ENCODE measurements at places on chromosomes 7 and 10.

DNA sequence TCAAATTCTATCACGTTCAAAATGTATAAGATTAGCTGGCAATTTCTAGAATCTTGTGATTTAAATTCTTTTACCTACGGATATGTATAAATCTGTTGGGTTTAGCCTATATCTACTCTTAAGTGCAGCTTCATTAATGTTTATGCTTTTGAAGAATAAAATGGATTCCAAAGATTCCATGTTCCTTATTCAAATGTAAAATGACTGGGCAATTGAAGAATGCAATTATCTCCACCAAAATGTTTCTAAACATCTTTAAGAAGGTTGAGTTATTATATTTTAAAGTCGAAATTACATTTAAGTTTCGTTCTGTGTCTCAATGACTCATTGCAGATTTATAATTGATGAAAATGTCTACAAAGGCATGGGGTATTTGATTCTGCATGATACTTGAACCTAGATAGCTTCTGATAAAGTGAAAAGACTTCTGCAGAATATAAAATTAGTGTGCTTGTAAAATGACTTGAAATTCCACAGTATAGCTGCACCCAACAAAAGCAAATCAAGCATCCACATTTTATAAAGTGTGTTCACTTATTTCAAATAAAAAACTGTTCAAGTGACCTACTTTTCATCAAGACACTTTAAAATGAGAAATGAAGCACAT is 697.0 kb upstream of the PCDH15 start:
- no peak for DNase-seq

- DNase-seq: no peak
Observed at GRCh38 chr7:327991-328702, 38.2 kb downstream of the FOXL3 start.

- DNase-seq: no peak
Observed at GRCh38 chr10:5606864-5607263, 59.5 kb downstream of the ASB13 start.

DNA sequence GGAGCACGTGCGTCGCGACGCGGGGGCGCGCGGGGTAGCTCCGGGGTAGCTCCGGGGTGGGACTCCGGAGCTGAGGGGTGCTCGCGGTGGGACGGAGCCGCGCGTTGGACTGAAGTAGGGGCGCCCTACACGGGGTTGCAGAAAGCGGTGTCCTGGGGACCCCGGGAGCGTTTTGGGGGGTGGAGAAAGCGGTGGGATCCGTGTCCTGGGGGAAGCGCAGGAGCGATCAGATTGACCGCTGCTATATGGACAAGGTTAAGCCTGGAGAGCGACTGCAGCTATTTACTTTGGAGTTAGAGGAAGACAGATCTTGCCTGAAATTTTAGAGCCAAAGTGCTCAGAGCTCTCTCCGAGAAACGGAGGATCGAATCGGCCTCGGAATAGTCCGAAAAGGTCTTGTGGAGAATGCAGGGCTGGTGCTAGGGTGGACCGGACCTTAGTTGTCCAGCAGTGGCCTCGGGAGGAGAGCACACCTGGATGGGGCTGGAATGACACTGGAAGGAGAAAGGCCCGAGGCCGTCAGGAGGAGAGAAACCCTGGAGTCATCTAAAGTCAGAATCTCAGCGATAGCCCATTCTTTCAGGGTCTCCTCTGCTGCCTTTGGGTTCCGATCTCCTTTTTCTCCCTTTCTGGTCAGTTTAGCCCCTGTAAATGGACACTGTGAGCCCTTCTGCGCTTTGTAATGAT is 564 bp downstream of the PDSS1 start:
- DNase-seq: no peak

- no peak for DNase-seq
Observed at GRCh38 chr10:95392681-95393164, 101.9 kb upstream of the PDLIM1 start.

GRCh38 chr10:119480667-119481066 is 61.9 kb downstream of the RGS10 start:
- DNase-seq: no peak

GRCh38 chr10:84172467-84173356 is 889 bp upstream of the GPR15LG start:
- no peak for DNase-seq

GRCh38 chr7:47574482-47575329 is 7.2 kb downstream of the TNS3 start:
- DNase-seq: no peak

GRCh38 chr7:151451156-151451555 is 11.2 kb upstream of the CRYGN start:
- no peak for DNase-seq

- no peak for DNase-seq
Observed at GRCh38 chr7:156122752-156123354, 310.6 kb upstream of the SHH start.

DNA sequence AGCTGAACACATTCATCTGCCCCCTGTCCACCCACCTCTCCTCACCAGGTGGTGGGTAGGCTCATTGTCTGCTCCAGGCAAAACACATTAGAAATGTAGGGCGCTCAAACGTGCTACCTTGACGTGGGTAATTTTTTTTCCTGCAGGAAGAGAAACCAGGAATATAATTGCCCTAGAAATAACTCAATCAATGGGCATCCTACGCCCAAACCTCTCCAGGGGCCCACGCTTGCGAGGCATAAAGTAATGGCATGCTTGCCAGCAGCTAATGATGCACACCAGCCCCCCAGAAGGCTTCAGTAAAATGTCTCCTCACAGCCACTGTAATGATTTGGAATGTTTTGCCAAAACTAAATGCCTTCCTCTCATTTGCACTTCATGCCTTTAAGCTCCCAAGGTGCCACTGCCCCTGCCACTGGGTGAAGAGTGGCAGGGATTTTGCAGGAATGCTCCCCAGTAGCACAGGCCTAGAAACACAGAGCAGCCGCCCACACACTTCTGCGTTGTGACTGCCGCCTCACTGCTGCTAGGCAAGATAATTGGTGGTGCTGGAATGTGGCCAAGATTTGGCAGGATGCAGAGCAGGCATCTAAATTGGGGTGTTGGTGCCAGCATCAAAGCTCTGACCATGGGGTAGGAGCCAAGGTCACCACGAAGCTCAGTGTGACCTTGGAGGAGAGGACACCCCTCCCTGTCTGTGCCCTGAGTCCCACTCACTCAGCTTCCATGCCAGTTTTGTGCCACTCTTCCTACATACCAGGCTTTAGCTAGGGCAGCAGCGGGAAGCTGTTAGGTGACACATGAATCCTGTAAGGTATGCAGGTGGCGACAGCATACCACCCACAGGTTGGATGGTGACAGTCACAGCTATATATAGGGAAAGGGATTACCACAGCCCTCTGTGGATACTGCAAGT is 48.7 kb upstream of the PPP1R3C start:
- DNase-seq: no peak

DNA sequence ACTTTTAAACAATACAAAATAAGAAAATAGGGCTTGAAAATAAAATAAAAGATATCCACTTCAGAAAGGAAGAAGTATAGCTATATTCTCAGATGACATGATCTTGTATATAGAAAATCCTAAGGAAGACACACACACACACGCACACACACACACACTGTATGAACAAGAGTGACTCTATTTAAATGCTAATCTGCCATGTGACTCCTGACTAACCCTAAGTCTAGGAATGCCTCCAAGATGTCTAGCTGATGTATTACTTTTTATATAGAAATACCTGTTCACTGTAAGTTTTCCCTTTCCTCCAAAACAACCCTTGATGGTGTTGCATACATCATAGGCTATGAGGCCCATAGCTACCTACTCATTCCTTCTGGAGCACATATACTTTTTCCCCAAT is 173.1 kb upstream of the LRRTM3 start:
- no peak for DNase-seq

DNA sequence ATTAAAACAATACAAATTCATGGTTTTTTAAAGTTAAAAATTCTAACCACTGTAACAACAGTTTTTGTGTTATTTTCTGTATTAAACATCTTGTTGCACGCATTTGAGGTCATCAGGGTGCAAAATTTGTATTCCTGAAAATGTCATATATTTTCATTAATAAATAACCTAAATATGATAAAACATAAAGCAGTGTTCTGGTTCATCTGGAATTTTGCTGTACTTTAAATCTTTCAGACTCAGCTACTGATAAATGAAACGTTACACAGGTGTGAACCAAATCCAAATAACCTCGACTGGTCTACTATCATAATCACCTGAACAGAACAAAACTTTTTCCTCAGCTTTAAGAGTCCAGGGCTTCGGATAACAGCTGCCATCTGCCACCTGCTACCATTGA is 6.9 kb downstream of the IFIT2 start:
- no peak for DNase-seq

GRCh38 chr10:111078505-111079185 is 1.8 kb downstream of the ADRA2A start:
- DNase-seq: no peak

DNA sequence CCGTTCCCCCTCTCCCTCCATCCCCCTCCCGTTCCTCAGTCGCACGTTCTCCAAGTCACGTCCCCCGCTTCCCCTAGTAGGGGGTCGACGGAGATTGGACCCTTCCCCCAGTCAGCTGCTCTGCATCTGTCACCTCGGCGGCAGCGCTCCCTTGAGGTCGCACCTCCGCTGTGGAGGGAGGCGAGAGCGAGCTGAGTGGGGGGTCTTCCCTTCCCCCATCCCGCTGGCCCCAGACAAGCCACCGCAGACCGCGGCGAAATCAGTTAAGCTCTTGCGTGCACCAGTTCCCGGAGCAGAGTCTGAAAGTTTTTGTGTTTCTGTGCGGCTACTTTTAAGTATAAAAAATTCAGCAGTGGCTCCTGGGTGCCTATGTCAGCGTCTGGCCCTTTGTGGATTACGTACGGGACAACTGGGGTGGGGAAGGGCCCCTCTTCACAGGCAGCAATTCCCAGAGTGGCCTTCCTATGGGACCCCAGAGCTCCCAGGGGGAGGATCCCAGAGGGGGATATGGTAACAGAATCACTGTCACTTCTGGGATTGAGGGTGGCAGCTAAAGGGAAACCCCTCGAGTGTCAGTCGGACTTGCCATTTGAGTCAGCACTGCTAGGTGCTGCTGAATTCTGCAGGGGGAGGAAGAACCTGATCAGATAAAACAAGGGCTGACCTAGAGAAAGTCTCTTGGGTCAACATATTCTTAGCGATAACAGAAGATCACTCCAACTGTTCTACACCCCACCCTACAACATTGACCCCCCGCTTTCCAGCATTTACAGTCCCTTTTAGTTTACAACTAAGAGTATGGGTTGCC is 12.5 kb upstream of the DDIT4 start:
- DNase-seq: no peak

GRCh38 chr7:116429986-116430619 is 69.4 kb upstream of the CAV2 start:
- no peak for DNase-seq

- no peak for DNase-seq
Observed at GRCh38 chr7:150793569-150794238, 6.5 kb downstream of the TMEM176B start.

DNA sequence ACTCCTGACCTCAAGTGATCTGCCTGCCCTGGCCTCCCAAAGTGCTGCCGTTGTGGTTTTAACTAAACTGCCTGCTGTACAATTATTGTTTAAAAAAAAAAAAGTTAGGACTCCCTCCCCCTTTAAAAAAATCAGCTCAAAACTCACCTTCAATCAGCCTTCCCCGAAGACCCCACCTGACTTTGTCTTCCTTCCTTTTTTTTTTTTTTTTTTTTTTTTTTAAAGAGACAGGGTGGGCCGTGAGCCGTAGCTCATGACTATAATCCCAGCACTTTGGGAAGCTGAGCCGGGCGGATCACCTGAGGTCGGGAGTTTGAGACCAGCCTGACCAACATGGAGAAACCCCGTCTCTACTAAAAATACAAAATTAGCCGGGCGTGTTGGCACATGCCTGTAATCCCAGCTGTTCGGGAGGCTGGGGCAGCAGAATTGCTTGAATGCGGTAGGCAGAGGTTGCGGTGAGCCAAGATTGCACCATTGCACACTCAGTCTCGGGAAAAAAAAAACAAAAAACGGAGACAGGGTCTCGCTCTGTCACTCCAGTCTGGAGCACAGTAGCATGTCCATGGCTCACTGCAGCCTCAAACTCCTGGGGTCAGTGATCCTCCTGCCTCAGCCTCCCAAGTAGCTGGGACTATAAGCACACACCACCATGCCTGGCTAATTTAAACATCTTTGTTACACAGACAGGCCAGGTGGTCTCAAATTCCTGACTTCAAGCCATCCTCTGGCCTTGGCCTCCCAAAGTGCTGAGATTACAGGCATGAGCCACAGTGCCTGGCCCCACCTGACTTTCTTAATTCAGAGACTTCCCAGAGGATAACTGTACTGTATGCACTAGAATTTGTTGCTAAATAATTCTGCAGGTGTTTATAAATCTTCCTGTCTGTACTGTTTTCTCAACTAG is 3.2 kb downstream of the FIS1 start:
- DNase-seq: no peak

DNA sequence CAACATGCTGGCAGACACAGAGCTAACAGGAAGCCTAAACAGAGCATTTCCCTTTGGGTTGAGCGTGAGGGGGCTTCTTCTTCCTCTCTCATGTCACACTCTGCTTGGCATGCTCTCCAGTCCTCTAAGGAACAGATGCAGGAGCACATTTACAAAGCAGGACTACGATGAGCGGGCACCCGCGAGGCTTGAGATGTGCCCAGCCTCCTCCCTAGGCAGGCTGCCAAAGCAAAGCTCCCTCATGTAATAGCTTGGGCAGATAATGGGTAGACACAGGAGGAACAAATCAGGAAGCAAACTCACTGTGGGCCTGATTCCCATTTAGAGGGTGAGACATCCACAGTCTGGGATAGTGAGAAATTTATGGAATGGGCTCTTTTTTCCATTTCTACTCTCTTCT is 519.1 kb downstream of the NRG3 start:
- DNase-seq: no peak

DNA sequence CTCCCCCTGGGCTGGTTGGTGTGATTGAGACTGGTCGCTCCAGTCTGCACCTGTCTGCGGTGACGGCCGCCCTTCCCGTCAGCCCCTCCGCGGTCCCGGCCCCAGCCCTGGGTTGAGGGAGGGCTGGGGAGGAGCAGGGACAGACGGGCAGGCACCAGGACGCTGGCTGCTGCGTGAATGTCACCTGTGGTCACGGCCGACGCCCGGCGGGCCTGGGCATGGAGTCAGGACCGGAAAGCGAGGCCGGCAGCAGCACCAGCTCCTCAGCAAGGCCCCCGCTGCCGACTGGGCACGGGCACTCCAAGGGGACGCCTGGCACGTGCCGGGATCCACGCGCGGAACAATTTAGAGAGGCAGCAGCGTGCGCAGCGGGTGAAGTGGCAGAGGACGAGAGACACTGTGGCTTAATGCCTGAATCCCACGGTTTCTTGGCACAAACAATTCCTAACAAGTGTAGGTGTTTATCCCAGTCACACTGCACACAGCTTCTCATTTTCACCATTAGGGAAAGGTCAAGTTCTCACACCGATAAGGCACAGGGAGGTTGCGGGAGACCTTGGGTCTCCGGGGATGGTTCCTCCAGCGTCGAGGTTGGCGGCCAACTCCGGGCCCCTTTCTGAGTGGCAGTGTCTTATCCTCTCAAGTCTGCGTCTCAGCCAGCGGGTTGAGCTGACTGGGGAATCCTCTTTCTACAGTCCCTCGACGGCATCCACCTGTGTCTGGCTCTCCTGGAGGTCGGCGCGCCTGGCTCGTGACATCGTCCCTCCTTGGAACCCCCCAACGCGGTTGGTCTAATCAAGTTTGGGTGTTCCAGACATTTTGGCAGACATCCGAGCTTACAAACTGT is 66.4 kb upstream of the ADGRA1 start:
- DNase-seq: no peak

GRCh38 chr7:76122516-76123239 is 74.8 kb downstream of the MDH2 start:
- DNase-seq: no peak
